ENCODE measurements at places on chromosomes 3 and 15. TPM values are rescaled to one million over a fixed set of nuclear protein-coding genes. Genes with fewer than 3 reads are reported as not detected.

Gene GOLGA6L10
- 1.6 TPM for total RNA-seq

Gene MGLL
- total RNA-seq: 1.8 TPM

Gene CA12
- 0.51 TPM for total RNA-seq

Gene ZNF710
- total RNA-seq: 11.8 TPM

Gene ADAMTS17
- 11.6 TPM for total RNA-seq

- H3K36me3 ChIP-seq: no peaks in the 10 kb centered on the region
- no peak overlapping the region for H3K4me3 ChIP-seq
- no peaks in the 10 kb centered on the region for H3K27me3 ChIP-seq
- H3K4me1 ChIP-seq: no peaks in the 10 kb centered on the region
Measured at GRCh38 chr15:73338058-73338457, 30.7 kb downstream of the HCN4 start.

- H3K4me3 ChIP-seq: no peak overlapping the region
- no peak for DNase-seq
- no peaks in the 10 kb centered on the region for H3K36me3 ChIP-seq
- H3K27me3 ChIP-seq: no peaks in the 10 kb centered on the region
Measured at GRCh38 chr3:40071683-40072238, 237.7 kb upstream of the EIF1B start.

DNA sequence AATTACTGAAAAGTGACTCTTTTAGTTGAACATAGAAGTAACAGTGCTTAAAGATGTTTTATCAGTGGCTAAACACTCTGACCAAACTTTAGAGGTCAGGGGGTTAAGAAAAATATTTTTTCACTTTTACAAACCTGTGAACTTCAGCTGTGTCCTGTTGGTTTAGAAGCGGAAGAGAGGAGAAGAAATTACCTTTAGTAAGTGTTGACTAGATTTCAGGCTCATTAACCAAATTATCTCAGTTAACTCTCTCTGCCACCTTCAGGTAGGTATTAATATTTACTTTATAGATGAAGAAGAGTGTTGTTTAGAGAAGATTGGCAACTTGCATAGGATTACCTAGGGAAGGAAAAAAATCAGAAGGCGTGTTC lies 151.9 kb upstream of the CMC1 start:
- no peak overlapping the region for H3K27ac ChIP-seq
- H3K4me3 ChIP-seq: no peak overlapping the region
- H3K4me1 ChIP-seq: no peaks in the 10 kb centered on the region
- H3K36me3 ChIP-seq: no peaks in the 10 kb centered on the region
- DNase-seq: peak; percentile 24

GRCh38 chr3:137471130-137471529 lies 293.0 kb upstream of the SOX14 start:
- H3K4me1 ChIP-seq: no peaks in the 10 kb centered on the region
- no peaks in the 10 kb centered on the region for H3K36me3 ChIP-seq
- DNase-seq: no peak

DNA sequence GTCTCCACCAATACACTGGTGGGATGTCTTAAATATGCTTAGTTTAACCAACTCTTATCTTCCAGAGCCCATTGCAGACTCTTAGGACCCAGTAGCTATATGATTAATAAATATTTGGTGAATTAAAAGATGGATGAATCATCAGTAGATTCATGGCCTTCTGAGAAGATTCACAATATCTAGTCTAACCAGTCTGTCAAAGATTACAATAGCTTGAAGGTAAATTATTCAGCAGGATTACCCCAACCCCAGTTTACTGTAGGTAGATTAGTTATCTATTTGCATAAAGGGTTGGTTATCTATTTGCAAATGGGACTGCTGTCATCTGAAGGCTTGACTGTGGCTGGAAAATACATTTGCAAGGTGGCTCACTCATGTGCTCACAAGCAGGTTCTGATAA lies 239.4 kb upstream of the THRB start:
- H3K36me3 ChIP-seq: no peaks in the 10 kb centered on the region
- H3K4me1 ChIP-seq: no peaks in the 10 kb centered on the region
- no peak overlapping the region for H3K27ac ChIP-seq
- H3K27me3 ChIP-seq: no peaks in the 10 kb centered on the region

GRCh38 chr3:117441851-117442250 lies 732.3 kb downstream of the TUSC7 start:
- H3K36me3 ChIP-seq: no peaks in the 10 kb centered on the region
- H3K4me3 ChIP-seq: no peak overlapping the region
- no peaks in the 10 kb centered on the region for H3K4me1 ChIP-seq
- no peaks in the 10 kb centered on the region for H3K27me3 ChIP-seq

- no peak overlapping the region for H3K4me3 ChIP-seq
- H3K27me3 ChIP-seq: no peaks in the 10 kb centered on the region
- no peaks in the 10 kb centered on the region for H3K36me3 ChIP-seq
Measured at GRCh38 chr3:170752571-170753155, 117.3 kb downstream of the RPL22L1 start.

DNA sequence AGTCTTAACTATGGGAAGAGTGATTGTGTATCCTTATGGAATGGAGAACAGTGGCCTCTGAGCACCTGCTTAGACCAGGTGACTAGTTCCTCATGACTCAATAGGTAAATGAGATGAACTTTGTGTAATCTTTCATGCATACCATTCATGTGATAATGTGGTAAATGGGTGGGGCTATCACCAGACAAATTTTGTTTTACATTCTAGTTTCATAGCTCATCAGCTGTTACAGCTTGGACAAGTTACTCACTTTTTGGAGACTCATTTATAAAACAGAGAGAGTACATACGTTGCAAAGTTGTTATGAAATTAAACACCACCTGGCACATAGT lies 103.7 kb upstream of the TGFBR2 start:
- no peaks in the 10 kb centered on the region for H3K27me3 ChIP-seq
- no peak for DNase-seq
- no peaks in the 10 kb centered on the region for H3K4me1 ChIP-seq
- no peak overlapping the region for H3K4me3 ChIP-seq
- H3K36me3 ChIP-seq: no peaks in the 10 kb centered on the region

- DNase-seq: peak; percentile 27
- H3K36me3 ChIP-seq: peaks cover 80% of the 10 kb centered on the region
- no peak overlapping the region for H3K4me3 ChIP-seq
- H3K4me1 ChIP-seq: no peaks in the 10 kb centered on the region
- H3K27ac ChIP-seq: no peak overlapping the region
Measured at GRCh38 chr3:49295489-49296058, 18.5 kb upstream of the C3orf62 start.

DNA sequence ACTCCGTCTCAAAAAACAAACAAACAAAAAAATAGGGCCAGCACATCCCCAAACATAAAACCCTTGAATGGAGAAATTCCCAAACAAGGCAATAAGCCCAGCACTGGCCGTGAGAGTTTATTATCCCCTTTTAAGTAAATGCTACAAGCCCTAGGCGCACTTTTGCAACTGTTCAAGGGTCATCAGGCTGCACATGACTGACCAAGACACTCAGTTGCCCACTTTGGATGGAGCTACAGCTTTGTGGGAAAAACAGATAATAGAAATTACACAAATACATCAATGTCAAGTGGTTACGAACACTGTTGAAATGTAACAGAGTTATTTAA lies 33.7 kb upstream of the ZNF445 start:
- H3K4me1 ChIP-seq: peaks cover 7% of the 10 kb centered on the region
- peak overlapping the region; percentile 94 for H3K4me3 ChIP-seq
- H3K27ac ChIP-seq: peak overlapping the region; percentile 83
- DNase-seq: no peak

GRCh38 chr3:148309390-148310035 lies 388.2 kb upstream of the AGTR1 start:
- H3K27ac ChIP-seq: no peak overlapping the region
- no peak for DNase-seq
- H3K36me3 ChIP-seq: no peaks in the 10 kb centered on the region
- H3K27me3 ChIP-seq: no peaks in the 10 kb centered on the region
- no peaks in the 10 kb centered on the region for H3K4me1 ChIP-seq

GRCh38 chr15:45199136-45199810 lies 11.5 kb upstream of the SHF start:
- peak overlapping the region; percentile 92 for H3K4me3 ChIP-seq
- no peaks in the 10 kb centered on the region for H3K36me3 ChIP-seq
- H3K4me1 ChIP-seq: peaks cover 2% of the 10 kb centered on the region
- peak overlapping the region; percentile 96 for H3K27ac ChIP-seq
- no peak for DNase-seq

GRCh38 chr15:31366169-31366734 lies 39.6 kb downstream of the KLF13 start:
- peaks cover 4% of the 10 kb centered on the region for H3K36me3 ChIP-seq
- H3K27ac ChIP-seq: peak overlapping the region; percentile 99
- H3K4me3 ChIP-seq: peak overlapping the region; percentile 25

GRCh38 chr3:157631478-157631877 lies 128.3 kb upstream of the VEPH1 start:
- H3K4me3 ChIP-seq: no peak overlapping the region
- no peaks in the 10 kb centered on the region for H3K4me1 ChIP-seq
- no peaks in the 10 kb centered on the region for H3K27me3 ChIP-seq
- DNase-seq: no peak
- no peak overlapping the region for H3K27ac ChIP-seq

DNA sequence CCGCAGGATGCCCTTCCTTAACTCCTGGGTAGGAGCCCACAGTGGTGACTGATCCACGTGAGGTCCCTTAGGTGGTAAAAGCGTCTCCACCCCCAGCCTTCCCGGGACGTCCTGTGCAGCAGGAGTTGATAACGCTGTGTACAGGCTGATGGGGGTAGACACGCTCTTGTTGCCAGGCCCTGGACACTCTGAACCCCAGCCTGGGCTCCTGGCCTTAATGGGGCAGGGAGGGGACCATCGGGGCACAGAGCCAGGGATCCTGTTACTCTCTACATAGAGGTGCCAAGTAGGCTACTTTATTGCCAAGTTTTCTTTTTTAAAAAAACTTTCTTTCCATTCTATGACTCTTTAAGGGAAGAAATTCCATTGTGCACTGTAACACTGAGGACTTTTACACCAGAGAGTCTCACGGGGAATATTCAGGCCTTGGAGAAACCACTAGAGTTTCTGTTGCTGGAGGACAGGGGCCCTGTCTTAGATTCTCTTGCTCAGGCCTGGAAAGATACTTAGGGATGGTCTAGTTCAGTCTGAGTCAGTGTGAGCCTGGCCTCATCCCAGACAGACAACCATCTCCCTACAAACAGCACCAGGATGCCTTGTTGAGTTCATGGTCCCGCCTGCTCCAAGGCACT lies 104.3 kb upstream of the RNU6-1 start:
- H3K4me3 ChIP-seq: no peak overlapping the region
- no peaks in the 10 kb centered on the region for H3K36me3 ChIP-seq
- DNase-seq: no peak
- no peaks in the 10 kb centered on the region for H3K27me3 ChIP-seq
- no peak overlapping the region for H3K27ac ChIP-seq

- H3K36me3 ChIP-seq: no peaks in the 10 kb centered on the region
- no peak overlapping the region for H3K4me3 ChIP-seq
- no peak overlapping the region for H3K27ac ChIP-seq
- no peak for DNase-seq
Measured at GRCh38 chr15:25251700-25252390, 187.0 kb downstream of the UBE3A start.

GRCh38 chr3:186286114-186286513 lies 75.9 kb downstream of the DGKG start:
- no peaks in the 10 kb centered on the region for H3K36me3 ChIP-seq
- no peak overlapping the region for H3K4me3 ChIP-seq
- H3K4me1 ChIP-seq: no peaks in the 10 kb centered on the region
- H3K27ac ChIP-seq: no peak overlapping the region
- DNase-seq: no peak
- no peaks in the 10 kb centered on the region for H3K27me3 ChIP-seq

- H3K27me3 ChIP-seq: no peaks in the 10 kb centered on the region
- DNase-seq: no peak
- no peaks in the 10 kb centered on the region for H3K36me3 ChIP-seq
- H3K4me1 ChIP-seq: no peaks in the 10 kb centered on the region
Measured at GRCh38 chr3:152578769-152579168, 256.2 kb upstream of the P2RY1 start.

- DNase-seq: no peak
- H3K36me3 ChIP-seq: no peaks in the 10 kb centered on the region
- H3K4me1 ChIP-seq: no peaks in the 10 kb centered on the region
- peaks cover 3% of the 10 kb centered on the region for H3K27me3 ChIP-seq
Measured at GRCh38 chr15:51629612-51630011, 7.0 kb upstream of the DMXL2 start.

- no peaks in the 10 kb centered on the region for H3K36me3 ChIP-seq
- peaks cover 10% of the 10 kb centered on the region for H3K4me1 ChIP-seq
- H3K27ac ChIP-seq: no peak overlapping the region
- no peak for DNase-seq
Measured at GRCh38 chr3:177681156-177681555, 483.9 kb upstream of the TBL1XR1 start.

GRCh38 chr3:194585880-194586281 lies 47.3 kb downstream of the TMEM44 start:
- peaks cover 2% of the 10 kb centered on the region for H3K27me3 ChIP-seq
- no peak for DNase-seq
- peaks cover 13% of the 10 kb centered on the region for H3K4me1 ChIP-seq

GRCh38 chr3:61682671-61683548 lies 121.5 kb downstream of the PTPRG start:
- no peak overlapping the region for H3K27ac ChIP-seq
- no peaks in the 10 kb centered on the region for H3K4me1 ChIP-seq
- H3K4me3 ChIP-seq: no peak overlapping the region
- H3K27me3 ChIP-seq: no peaks in the 10 kb centered on the region

GRCh38 chr3:179036226-179036625 lies 35.4 kb downstream of the ZMAT3 start:
- no peak overlapping the region for H3K4me3 ChIP-seq
- H3K4me1 ChIP-seq: peaks cover 27% of the 10 kb centered on the region
- no peaks in the 10 kb centered on the region for H3K27me3 ChIP-seq
- DNase-seq: no peak
- H3K36me3 ChIP-seq: no peaks in the 10 kb centered on the region

DNA sequence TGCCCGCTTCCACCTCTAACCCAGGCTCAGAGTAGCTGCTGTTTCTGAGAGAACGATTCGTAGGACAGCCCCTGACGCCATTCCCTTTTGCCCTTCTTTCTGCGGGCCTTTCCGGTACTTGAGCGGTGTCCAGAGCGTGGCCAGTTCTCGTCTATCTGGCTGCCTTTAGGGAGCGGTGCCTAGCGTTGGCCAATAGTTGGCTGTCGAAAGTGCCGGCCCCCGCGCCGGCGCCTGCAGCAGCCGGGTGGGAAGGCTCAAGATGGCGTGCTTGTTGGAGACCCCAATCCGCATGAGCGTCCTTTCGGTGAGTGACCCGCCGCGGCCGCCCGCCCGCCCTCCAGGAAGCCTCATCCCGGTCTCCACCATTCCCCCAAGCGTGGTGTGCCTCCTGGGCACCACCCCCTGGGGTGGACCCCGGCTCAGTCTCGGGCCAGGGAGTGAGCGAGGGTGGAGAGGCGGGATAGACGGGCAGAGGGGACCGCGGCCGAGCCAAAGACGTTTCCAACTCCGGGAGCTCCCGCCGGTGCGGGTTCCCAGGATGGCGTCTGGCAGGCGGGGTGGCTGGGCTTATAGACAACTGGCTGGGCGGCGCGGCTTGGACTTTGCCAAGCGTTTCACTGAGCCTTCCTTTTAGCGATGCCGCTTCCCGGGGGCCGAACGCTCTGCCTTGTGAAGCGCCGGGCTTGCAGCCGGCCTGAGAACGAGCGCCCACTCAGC lies at the start of gene ARMC8:
Gene ARMC8, plus strand, starts transcription at position 6 of the 717 bp plus-strand sequence. Its CDS starts 254 bp downstream, at position 260.
- H3K36me3 ChIP-seq: no peaks in the 10 kb centered on the region
- peak within 1 kb of the TSS; percentile 85 for H3K4me3 ChIP-seq
- H3K4me1 ChIP-seq: peaks cover 8% of the 10 kb centered on the region
- H3K27me3 ChIP-seq: peaks cover 14% of the 10 kb centered on the region

Measured in T-cell (primary cell).